ENCODE measurements at places on chromosomes 5 and 9. TPM values are rescaled to one million over a fixed set of nuclear protein-coding genes. Genes with fewer than 3 reads are reported as not detected.

Gene CCDC152
- 0.13 TPM for total RNA-seq

Gene OBP2B
- not detected for total RNA-seq

Gene SLC6A3
- 0.61 TPM for total RNA-seq

Gene PRSS3
- not detected for total RNA-seq

Gene PCDHB15
- 7.0 TPM for total RNA-seq

Gene DMRTA1
- total RNA-seq: 2.8 TPM

Gene TLR4
- total RNA-seq: 0.07 TPM

Gene HTR1A
- total RNA-seq: 0.79 TPM

Gene IL4
- total RNA-seq: not detected

Gene ADRB2
- total RNA-seq: 0.26 TPM

Gene ACOT12
- not detected for total RNA-seq

Gene DNAJC18
- 26.5 TPM for total RNA-seq

Gene ZSWIM6
- total RNA-seq: 11.5 TPM

Gene MYO10
- 127 TPM for total RNA-seq
